ENCODE measurements at places on chromosomes 13 and 19.

DNA sequence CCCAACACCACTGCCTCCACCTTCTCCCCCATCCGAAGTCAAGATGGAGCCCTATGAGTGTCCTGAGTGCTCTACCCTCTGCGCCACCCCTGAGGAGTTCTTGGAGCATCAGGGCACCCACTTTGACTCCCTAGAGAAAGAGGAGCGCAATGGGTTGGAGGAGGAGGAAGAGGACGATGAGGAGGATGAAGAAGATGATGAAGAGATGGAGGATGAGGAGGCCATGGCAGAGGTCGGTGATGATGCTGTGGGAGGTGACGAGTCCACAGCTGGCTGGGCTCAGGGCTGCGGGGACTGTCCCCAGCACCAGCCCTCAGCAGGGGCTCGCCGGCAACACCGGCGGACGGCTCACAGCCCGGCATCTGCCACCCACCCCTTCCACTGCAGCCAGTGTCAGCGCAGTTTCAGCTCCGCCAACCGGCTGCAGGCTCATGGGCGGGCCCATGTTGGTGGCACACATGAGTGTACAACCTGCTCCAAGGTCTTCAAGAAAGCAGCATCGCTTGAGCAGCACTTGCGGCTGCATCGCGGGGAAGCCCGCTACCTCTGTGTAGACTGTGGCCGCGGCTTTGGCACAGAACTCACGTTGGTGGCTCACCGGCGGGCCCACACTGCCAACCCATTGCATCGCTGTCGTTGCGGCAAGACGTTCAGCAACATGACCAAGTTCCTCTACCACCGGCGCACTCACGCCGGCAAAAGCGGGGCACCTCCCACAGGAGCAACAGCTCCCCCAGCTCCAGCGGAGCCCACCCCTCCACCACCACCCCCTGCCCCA is 5.0 kb downstream of the ZNF526 start:
- DNase-seq, result no peak

- no peak for DNase-seq
Measured at GRCh38 chr13:40970803-40971202, 48.3 kb downstream of the ELF1 start.

- DNase-seq, result no peak
Measured at GRCh38 chr19:16252459-16253205, 54.9 kb downstream of the AP1M1 start.

- DNase-seq, result no peak
Measured at GRCh38 chr19:57978586-57979289, 4.4 kb upstream of the C19orf18 start.

DNA sequence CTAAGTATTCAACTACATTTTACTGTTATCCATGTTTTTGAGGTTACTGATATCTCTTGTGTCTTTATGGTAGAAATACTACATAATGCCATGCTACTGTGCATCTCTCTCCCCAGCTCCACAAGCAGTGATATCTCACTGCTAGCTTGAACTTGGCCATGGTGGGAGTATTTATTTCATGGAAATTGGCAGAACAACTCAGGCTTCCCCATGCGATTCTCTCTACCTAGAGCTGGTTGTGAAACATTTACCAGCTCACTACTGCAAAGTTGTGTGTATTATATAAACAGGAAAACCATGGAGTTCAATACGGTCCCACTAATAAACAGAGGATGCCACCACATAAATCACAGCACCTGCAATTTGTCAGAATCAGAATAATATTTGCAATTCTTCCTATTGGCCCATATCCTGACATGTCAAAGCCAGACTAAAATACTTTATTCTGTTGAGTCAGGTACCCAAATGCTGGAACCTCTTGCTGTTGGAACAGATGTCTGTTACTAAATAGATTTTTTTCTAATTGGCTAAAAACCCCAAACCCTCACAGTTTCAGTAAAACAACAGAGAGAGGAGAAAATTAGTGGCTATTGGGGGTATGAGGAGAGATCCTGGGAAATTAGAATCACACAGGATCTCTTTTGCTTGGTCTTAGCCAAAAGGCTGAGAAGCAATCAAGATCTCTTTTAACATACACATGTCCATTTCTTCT is 91.4 kb upstream of the SLC10A2 start:
- DNase-seq, result no peak

- DNase-seq, result peak; percentile 44
Measured at GRCh38 chr19:45079063-45079910, at the start of gene GEMIN7. GEMIN7 (plus strand) TSS chr19:45079260; CDS start chr19:45090115, 10,855 bp downstream.

DNA sequence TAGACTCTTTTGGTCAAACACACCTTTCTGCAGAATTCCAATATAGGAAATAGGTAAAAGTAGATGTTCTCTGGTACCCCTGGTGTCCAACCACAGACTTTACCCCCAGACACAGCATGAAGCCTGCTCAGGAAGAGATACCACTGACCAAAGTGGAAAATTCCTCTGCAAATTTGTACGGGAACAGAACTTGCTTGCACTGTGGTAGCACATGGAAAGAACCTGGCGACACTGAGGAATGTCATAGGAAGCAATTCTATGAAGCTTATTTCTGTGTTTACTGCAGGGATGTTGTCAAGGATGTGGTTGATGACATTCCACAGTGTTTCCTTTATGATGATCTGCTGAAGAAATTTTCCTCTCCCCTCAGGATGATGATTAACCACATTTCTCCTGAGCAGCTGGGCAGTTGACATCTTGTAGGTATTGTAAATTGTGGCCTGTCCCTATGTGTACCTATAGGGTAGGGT is 48.9 kb upstream of the TNFSF11 start:
- DNase-seq, result no peak

- no peak for DNase-seq
Measured at GRCh38 chr19:39405958-39406655, 540 bp upstream of the ZFP36 start.

DNA sequence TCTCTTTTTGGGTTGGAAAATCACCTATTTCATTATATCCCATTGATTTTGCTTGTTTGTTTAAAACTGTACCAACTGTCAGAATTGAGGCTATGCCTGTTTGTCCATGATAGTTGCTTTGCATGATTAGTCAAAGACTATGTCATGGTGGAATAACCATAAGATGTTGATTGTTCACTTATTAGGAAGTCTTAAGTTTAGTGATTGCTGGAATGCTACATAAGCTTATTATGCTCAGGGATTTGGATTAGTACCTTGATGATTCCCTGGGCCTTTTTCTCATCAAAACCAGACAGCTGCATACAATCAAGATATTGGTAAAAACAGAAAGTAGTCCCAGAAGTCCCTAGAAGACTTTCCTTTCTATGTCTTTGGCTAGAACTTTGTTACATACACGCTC is 954.7 kb downstream of the PCDH9 start:
- no peak for DNase-seq

GRCh38 chr13:24097064-24097463 is 63.5 kb upstream of the SPATA13 start:
- no peak for DNase-seq

DNA sequence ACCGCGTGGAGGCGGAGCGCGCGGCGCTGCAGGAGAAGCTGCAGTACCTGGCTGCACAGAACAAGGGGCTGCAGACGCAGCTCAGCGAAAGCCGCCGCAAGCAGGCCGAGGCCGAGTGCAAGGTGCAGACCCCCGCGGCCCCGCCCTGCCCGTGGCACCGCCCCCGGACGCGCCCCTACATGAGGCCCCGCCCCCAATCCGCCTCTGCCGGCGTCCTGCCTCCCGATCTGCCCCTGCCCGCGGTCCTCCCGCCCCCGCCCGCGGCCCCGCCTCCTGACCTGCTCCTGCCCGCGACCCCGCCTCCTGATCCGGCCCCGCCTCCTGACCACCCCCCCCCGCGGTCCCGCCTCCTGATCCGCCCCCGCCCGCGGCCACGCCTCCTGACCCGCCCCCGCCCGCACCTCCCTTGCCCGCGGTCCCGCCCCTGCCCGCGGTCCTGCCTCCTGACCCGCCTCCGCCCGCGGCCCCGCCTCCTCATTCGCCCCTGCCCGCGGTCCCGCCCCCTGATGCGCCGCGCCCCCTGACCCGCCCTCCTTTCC is 11.7 kb downstream of the PRR36 start:
- DNase-seq, result no peak

DNA sequence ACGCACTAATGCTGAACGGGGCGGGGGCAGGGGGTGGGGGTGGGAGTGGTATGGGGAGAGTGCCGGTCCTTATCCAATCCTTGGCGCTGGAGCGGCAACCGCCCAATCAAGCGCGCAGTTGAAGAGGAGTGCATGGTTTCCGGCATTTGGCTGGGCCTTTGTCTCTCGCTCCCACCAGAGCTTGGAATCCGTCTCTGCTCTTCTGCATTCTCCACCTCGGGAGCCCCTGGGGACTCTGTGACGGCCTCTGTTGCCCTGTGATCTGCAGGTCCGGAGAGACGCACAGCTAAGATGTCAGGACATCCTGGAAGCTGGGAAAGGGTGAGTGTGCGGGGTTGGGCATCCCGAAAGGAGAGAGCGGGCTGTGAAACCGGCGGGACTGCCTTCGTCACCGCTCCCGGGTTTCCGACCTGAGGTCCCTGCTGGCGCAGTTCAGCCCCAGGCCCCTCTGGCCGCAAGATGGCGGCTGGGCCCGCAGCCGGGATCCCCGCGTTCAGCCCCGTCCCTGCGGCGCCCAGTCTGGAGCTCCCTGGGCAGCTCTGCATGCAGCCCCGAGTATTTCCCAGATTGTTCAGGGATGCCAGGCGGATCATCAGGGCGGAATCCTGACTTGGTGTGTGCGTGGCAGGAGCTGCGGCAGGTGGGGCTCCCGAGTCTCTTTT is 53.6 kb upstream of the ZNF254 start:
- DNase-seq, result peak; percentile 84

GRCh38 chr13:76732367-76732766 is 153.8 kb downstream of the KCTD12 start:
- no peak for DNase-seq

GRCh38 chr13:113823771-113824170 is 40.1 kb downstream of the GAS6 start:
- DNase-seq, result no peak

GRCh38 chr13:91644806-91645205 is 246.4 kb downstream of the GPC5 start:
- DNase-seq, result no peak

DNA sequence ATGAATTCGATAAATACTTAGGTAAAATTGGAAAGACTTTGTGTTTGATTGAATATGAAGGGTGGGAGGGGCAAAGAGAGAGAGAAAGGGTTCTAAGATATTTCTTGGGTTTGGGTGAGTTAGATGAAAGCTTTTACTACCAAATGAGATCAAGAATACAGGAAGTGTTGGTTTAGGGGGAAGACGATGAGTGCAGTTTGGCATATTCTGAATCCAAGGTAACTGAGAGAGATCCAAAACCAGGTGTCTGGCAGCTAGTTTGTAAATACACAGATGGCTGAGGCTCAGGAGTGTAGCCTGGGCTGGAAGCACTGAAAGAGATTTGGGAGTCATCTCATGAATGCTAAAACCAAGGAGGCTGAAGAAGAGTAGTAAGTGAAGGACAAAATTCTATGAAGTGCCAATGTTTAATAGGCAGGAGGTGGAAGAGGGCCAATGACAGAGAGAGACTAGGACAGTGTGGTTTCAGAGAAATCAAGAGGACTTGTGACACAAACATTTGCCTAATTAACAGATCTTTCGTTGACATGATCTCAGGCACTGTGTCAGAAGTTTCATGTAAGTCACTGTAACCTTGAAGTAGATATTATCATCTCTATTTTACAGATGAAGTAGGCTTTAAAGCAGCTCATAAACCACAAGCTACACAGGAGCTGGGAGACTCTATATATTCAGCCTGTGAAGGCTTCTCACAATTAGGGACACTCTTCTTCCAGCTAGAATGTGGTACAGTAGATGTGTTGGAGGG is 70.2 kb upstream of the ZDHHC20 start:
- no peak for DNase-seq

- no peak for DNase-seq
Measured at GRCh38 chr13:111462944-111463343, 142.5 kb downstream of the TEX29 start.

- peak; percentile 55 for DNase-seq
Measured at GRCh38 chr13:89514534-89515312, 1832.8 kb upstream of the MIR17HG start.

GRCh38 chr13:30730526-30730925 is 4.8 kb upstream of the ALOX5AP start:
- DNase-seq, result no peak

DNA sequence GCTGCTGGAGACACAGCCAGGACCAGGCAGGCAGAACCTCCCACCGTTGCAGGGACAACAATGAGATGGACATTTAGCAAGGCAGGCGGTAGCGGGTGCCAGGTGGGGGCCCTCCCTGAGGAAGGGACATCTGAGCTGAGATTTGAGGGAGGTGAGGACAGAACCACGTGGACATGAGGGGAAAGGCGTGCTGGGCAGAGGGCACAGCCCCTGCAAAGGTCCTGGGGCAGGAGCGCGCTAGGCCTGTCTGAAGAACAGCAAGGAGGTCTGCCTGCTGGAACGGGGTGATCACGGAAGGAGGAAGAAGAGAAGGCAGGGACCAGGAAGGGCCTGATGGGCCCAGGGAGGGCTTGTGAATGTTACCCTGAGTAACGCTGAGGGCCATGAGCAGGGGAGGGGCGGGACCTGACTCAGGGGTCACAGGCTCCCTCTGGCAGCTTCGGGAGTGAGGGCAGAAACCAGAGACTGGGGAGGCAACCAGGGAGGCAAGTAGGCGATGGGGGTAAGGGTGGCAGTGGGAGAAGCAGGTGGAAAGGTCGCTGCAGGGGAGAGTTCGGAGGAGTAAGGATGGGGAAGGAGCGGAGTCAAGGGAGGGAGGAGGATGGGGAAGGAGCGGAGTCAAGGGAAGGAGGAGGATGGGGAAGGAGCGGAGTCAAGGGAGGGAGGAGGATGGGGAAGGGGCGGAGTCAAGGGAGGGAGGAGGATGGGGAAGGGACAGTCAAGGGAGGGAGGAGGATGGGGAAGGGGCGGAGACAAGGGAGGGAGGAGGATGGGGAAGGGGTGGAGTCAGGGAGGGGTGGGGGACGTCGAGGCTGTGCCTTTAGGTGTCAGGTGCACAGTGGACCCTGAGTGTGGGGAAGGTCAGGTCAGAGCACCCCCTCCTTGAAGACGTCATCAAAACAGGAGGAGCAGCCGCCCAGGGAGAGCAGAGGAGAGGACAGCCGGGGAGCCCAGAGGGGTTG is 15.7 kb upstream of the B3GNT3 start:
- DNase-seq, result peak; percentile 72

GRCh38 chr13:73223372-73223781 is 164.6 kb downstream of the KLF5 start:
- DNase-seq, result no peak

- DNase-seq, result no peak
Measured at GRCh38 chr13:107518292-107518691, 697.0 kb downstream of the LIG4 start.

- DNase-seq, result no peak
Measured at GRCh38 chr19:17326595-17326966, 8.1 kb downstream of the ANO8 start.

- no peak for DNase-seq
Measured at GRCh38 chr19:2464389-2464788, 7.6 kb upstream of the LMNB2 start.

DNA sequence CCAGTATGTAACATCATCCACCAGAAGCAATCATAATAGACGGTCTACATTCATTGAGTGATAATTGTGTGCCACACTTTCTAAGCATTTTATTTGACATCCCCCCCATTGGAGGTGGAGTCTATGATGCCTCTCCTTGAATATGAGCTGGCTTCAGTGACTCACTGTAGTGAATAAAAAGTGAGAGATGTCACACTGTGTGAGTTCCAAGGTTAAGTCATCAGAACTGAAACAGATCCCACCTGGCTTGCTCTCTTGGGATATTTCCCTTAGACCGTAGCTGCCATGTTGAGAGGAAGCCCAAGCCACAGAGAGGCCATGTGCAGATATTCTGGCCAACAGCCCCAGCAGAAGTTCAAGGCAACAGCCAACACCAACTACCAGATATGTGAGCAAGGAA is 12.6 kb downstream of the RTBDN start:
- no peak for DNase-seq
